ENCODE measurements at places on chromosomes 12 and 14.

DNA sequence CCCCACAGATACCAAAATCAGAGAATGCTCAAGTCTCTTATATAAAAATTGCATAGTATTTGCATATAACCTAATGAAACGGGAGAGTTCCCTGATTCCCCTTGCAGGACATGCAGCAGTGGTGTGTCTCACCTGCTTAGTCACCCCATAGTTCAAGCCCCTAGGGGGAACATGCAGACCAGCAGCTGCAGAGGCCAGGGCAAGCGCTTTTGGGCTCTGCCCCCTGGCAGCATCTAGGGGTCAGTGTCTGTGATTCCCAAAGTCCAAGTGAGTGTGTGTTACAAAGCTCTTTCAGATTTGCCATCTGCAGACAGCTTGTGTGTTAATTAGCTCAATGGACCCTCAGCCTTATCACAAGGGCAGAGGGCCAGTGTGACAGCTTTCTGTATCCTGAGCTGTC is 110.1 kb downstream of the DNAI7 start:
- DNase-seq, result no peak

- no peak for DNase-seq
Measured at GRCh38 chr12:25264114-25264513, 13.4 kb upstream of the KRAS start.

DNA sequence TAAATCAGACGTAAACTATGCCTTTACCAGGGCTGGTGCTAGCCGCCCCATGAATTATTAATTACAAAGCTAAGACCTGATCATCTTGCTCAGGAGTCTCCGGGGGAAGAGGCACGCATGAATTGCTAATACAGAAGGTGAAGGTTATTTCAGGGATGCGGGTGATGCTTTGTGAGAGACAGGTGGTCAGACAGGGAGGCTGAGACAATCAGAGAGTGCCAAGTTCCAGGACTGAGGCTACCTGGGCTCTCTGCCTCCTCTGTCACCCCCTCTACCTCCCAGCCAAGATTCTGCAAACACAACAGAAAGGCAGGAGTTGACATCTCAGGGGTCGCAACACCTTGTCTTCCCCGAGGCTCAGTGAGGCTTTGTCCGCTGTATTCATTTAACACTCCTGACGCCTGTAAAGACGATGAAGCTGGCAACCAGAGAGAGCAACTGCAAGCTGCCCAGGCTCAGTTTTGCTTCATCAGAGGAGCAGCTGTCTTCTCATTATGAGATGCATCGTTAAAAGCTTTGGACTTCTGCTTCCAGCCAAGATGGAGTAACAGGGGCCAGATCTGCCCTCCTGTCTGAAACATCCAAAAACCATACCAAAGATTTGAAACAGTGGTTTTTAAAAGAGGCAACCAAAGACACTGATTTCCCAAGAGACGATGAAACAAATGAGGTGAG is 46.6 kb downstream of the PRIMA1 start:
- no peak for DNase-seq

DNA sequence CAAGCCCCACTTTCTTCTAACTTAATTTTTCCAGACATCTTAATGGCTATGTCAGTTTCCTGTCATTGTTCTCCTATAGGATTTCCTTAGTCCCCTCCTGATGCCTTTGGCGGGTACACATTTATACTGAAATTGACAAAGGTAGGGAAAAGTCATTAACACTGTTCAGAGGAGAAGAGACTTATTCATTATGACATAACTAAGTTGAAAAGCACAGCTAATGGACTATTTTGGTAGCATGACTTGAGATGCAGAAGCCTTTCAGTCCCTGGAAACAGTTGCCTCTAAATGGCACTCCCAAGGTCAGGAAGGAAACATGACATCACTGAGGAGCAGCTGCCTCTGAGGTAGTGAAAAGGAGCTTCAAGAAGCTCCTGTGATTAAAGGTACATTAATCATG is 317.5 kb upstream of the KITLG start:
- no peak for DNase-seq

DNA sequence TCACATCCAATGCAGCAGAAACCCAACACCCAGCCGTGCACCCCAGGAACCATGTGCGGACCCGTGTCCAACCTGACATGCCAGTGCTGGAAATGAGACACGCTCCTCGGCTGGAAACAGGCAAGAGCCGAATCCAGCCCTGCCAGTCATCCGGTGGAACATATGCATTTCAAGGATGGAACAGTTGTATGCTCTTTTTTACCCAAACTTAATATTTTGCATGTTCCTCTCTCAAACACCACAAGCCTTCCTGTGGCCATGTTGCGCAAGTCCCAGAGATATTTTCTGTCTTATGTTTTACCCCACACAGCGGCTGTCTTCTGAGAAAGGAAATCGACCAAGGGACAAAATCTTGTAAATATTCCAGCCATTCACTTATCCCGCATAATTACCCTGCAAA is 196.9 kb downstream of the BCL11B start:
- no peak for DNase-seq

DNA sequence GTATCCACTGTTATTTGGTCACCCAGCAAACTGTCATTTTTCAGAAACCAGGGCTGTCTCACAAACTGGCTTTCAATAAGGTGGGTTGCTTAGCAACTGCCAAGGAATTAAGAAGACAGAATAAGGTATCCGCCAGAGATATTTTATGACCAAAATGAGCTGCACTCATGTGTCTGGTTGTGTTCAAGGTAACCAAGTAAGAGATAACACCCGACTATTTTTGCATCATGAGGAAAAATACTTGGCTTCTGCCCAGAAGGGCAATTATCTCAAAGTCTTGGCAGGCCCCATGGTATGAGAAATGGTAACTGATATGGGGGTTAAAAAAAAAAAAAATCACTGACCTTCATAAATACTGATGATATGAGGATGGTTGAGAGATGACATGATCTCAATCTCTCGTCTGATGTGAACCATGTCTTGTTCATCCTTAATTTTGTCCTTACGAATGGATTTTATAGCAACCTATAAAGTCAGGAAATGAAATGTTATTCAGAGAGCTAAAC is 32.6 kb downstream of the NUAK1 start:
- no peak for DNase-seq

DNA sequence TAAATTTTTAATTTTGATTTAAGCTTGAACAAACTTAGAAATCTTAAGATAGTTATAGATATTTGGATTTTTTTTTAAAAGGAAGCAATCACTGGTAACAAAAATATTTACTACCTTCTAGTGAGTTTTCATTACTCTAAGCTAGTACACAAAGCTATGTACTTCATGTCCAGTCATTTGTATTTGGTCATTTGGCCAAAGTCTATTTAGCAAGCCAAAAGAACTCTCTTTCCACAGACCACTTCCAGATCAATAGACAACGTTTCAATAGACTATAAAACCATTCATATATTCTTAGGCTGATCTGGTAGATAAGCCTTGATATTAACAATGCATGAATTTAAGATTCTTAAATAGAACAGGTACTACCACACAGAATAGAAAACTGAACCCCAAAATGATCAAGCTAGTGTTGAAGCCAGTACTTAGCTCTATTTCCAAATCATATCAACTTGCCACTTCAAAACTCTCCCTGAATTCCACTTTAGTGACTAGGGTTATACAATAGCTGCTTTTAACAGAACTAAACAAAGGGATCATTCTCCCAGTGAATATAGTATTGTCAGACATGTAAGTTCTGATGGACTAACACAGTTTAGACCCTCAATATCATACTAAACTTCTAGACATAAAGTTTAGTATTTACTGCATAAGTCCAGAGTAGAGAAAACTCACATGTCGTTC is 21.7 kb downstream of the CAPRIN2 start:
- no peak for DNase-seq

DNA sequence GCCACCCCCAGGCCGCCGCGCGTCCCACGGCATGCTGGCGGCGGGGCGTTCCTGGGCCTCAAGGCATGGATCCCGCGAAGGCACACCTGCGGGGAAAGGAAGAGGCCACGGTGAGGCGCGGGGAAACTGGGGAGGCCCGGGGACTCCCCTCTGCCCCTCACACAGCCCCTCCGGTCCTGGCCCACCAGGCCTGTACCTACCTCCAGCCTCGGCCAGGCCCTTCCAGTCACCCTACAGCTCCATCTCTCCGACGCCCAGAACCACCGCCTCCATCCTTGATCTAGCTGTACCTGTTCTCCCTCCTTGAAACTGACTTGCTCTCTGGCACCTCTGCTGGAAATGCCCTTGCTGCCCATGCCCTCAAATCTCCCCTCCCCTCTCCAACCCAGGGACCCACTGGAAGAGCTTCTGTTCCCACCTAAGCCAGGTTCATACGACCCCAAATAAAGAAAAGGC is 1.7 kb downstream of the ANKRD9 start:
- no peak for DNase-seq

GRCh38 chr14:94313991-94314655 is 9.0 kb downstream of the SERPINA6 start:
- DNase-seq, result peak; percentile 8

DNA sequence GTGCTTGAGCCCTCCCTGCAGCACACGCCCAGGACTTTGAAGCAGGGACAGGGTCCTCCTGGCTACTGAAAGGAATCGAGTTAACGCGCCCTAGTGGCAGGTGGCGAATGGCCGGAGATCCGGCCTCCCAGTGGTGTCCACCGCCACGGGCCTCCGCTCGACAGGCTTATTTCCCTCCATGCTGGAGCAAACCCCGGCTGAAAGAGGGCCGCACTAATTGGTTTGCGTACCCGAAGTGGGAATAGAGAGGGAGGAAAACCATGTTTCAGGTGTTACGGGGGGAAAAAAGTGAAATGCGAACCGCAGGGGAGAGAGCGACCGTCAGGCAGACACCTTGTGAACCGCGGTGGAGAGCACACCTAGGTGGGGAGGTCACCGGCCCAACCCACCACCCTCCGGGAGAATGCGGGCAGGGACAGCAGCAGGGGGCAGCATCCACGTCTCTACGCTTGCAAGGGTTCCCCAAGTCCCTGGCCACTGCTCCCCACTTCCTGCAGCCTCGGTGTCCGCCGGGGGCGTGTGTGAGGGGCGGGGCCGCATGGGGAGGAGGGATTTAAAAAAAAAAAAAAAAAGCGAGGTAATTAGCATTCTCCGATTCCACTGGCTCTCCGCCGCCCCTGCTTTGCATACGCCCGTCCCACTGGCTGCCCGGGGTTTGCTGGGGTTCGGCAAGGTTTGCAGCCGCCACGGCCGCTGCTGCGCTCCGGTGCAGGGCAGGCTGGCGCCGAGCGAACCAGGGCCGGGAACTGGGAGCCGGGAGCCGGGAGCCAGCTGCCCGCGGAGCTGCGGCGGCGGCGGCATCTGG is 224.6 kb upstream of the CRY1 start:
- no peak for DNase-seq
